ENCODE measurements at places on chromosomes 12 and 14.
A peak's percentile ranks its signal among the peaks of the same experiment; 100 is the strongest.

DNA sequence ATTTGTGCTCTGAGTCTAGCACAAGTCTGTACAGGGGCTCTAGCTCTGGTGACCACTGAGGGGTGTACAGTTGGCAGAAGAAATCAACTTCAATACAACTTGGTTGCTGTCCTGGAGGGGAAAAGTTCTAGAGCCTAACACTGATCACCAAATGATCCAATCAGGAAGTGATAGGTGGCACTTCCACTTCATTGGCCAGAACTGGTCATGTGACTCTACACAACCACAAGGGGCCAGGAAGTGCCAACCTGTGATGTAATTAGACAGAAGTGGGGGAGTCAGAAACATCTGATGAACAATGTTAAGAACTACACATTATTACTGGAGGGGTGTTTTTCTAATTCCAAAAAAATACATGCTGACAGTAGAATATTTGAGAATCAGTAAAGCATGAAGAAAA is 401.6 kb downstream of the VRK1 start:
- no peak for DNase-seq

DNA sequence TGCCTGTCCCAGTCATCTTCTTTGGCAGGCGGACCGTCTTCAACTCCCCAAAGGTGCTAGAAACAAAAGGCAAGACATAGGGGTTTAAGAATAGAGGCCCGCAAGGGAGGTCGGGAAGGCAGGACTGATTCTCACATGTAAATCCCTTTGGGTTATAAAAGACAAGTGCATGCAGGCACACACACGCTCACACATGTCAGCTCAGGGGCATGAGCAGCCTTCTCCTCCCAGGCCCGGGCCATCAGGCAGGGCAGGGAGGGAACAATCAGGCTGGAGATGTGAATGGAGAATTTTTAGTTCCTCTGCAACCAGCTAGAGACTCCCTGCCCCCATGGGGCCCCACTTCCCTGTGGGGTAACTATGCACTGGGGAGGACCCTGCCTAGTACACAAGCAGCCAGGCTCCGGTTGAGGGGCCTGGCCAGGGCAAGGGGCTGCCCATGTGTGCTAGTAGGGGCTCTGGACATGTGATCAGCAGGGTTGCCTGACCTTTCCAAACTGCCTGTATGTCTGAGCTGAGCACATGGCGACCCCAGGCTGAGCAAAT is 107.2 kb downstream of the RBM19 start:
- DNase-seq: no peak

DNA sequence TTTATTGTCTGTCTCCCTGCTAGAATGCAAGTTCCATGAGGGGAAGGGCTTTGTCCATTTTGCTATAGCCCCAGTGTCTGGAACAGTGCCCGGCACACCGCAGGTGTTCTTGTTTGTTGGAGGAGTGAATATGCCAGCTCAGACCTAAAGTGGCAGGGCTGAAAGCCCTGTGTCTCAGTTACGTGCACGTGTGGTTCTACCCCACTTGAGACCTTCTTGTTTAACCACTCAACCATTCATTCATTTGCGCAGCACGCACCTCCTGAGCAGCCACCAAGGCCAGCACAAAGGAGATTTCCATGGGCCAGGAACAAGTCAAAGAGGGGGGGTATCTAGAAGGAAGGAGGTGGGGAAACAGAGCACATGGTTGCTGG is 338.0 kb upstream of the FKBP4 start:
- DNase-seq: no peak

DNA sequence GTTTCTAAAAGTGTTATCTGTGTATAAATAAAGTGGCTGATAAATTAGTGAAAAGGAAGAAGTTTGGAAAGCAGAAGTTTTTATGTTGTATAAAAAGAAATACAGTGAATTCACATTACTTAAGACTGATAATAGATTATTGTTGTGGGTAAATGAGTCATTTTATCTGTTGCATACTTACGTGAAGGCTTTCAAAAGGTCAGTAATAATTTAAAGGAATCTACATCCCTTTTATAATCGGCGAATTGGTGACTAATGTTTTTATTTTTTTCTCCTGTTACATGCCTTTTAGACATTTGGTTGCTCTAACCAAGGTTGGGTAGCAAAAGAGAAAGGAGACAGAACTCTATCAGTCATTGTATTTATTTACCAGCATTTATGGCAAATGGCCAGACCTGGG is 155.9 kb downstream of the SLC41A2 start:
- DNase-seq: no peak

- DNase-seq: peak; percentile 60
These were observed 727 bp downstream of the LDHB start for GRCh38 chr12:21656905-21657325.

- no peak for DNase-seq
These were observed 521 bp upstream of the PCED1B start for GRCh38 chr12:47078733-47079467.

DNA sequence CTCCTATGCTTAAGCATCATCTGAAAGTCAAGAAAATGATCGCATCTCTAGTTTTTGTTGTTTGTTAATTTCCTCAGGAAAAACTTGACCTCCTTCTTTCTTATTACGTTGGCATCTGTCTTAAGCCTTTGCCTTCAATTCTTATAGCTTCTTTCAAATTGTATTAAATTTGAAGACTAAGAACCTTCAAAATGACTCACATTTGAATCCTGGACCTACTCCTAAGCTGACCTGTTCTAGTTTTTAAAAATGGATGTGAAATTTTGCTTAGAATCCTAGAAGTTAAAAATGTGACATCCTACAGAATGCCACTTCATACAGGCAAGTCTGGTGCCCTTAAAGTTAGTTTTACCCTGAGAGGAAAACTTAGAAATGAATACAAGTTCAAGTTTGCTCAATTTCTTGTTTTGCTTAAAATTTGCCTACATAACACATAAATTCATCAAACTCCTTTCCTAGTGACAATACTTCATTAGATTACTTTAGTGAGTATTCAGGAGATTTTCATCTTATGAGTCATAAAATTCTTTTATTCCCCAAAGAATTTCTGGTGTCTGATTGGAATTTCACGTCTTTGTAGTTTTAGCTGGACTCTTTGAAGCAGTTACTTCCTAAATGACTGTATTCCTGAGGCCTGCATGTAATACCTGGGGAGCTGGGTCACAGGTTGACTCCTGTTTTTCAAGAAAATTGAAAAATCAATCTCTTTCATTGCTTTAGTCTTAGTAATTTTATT is 152.3 kb downstream of the MSRB3 start:
- no peak for DNase-seq

GRCh38 chr14:94700336-94700735 is 69.6 kb downstream of the GSC start:
- no peak for DNase-seq

DNA sequence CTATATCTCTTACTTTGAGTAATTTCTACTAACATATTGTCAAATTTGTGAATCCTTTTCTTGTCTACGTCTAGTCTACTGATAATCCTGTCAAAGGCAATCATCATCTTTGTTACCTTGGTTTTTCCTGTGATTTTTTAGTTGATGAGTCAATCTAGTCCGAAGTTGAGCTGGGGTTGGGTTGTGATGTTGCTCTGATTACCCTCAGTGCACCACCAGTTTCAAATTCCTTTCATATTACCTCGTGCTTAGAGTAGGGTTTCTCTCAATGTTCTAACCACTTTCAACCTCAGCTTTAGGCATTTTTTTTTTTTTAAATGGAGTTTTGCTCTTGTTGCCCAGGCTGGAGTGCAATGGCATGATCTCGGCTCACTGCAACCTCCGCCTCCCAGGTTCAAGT is 186.8 kb downstream of the BTG1 start:
- DNase-seq: peak; percentile 2

GRCh38 chr12:66187036-66187435 is 2.0 kb upstream of the IRAK3 start:
- DNase-seq: no peak

All from ELF-1 (cell line).